ENCODE measurements at places on chromosomes 11 and 22.

- no peak for DNase-seq
Observed at GRCh38 chr11:76335842-76336241, 45.1 kb downstream of the THAP12 start.

- DNase-seq, result no peak
Observed at GRCh38 chr11:3831378-3832239, 9.2 kb downstream of the RHOG start.

- DNase-seq, result no peak
Observed at GRCh38 chr11:15228331-15228849, 113.7 kb downstream of the INSC start.

- no peak for DNase-seq
Observed at GRCh38 chr11:117818041-117818873, 6.3 kb downstream of the FXYD2 start.

Data from activated T-cell treated with anti-CD3 and anti-CD28 coated beads for 48 hours (primary cell).